GM13976 (cell line): ENCODE measurements at places on chromosomes 13 and 19.
A peak's percentile ranks its signal among the peaks of the same experiment; 100 is the strongest.

DNA sequence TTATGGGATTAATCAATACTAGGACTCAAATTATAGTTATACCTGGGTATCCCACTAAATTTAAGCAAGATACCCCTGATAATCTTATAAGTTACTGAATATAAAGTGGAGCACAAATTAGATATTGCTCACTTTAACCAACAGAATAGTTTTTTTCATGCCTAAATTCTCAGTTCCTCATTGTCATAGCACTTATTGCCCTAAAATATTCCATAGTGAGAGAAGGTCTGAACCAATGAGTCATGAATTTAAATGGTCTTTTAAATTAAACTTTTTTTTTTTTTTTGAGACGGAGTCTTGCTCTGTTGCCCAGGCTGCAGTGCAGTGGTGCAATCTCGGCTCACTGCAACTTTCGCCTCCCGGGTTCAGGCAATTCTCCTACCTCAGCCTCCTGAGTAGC lies 42.4 kb downstream of the ZNF136 start:
- no peak for DNase-seq

DNA sequence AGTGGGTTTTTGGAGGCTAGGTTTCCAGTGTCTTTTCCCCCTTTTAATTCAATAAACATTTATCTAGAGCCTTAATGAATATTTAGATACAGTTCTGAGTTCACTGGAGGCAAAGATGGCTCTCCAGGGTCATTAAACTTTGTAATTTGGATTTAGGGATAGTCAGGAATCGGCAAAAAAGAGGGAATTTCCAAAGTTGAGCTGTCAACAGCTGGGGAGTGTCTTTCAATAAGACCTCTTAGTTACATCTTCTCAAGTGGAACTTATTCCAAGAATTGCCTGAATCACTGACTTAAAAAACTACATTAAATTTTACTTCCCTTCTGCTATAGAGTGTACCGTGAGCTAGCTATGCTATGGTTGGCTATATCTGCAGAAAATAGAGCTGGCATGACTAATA lies 2.0 kb downstream of the LRCH1 start:
- DNase-seq: no peak

- peak; percentile 63 for DNase-seq
Measured at GRCh38 chr13:46181840-46182490, at the start of gene LCP1. Gene LCP1 (minus strand): TSS chr13:46182177. CDS start chr13:46159662, 22,515 bp downstream.

DNA sequence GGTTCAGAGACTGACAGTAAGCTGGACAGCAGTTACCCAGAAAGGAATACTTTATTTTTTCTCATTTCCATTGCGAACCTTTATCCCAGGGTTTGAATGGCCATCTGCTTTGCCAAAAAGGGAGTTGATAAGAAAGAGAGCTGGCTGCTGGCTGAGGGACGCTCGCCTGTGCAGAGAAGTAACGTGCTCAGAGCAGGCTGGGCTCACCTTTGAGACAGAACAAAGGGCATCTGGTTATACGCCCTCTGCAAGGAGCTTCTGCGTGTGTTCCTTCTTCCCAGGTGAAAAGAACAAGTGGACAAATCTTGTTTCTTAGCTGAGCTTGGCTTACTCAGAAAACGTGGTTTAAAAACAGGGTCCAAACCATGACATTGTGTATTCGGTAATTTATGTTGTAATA lies 47.4 kb downstream of the EFNB2 start:
- DNase-seq: no peak

DNA sequence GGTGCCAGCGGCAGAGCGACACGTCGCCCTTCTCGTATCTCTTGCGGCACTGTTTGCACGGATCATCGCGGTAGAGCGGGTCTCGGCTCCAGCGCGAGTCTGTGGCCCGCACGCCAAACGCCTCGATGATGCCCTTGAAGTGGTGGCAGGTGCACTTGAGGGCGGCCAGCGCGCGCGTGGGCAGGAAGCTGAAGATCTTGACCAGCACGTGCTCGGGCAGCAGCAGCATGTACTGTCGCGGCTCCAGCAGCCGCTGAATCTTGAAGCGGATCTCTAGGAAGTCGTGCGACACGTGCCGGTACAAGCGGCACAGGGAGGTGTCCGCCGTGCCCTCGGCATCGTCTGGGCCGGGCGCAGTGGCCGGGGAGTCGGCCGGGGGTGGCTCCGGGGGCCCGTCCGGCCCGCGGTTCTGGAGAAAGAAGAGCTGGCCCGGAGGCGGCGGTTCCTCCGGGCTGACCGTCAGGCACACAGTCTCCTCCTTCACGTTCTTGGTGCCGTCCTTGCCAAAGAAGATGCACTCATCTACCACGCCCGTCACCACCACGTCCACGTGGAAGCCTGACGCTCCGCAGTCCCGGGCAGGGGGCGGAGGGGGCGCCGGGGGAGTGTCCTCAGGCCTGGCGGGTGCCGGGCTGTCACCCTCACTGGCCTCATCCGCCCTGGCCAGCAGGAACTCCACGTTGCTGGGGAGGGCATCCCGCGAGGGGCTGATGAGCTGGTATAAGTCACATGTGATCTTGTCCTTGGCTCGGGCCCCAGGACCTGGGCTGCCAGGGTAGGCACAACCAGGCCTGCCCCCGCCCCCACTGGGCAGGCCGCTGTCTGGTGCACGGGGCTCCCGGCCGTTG lies 18.6 kb downstream of the FBXO46 start:
- no peak for DNase-seq

GRCh38 chr13:47929156-47929555 lies 71.9 kb downstream of the SUCLA2 start:
- DNase-seq: no peak

DNA sequence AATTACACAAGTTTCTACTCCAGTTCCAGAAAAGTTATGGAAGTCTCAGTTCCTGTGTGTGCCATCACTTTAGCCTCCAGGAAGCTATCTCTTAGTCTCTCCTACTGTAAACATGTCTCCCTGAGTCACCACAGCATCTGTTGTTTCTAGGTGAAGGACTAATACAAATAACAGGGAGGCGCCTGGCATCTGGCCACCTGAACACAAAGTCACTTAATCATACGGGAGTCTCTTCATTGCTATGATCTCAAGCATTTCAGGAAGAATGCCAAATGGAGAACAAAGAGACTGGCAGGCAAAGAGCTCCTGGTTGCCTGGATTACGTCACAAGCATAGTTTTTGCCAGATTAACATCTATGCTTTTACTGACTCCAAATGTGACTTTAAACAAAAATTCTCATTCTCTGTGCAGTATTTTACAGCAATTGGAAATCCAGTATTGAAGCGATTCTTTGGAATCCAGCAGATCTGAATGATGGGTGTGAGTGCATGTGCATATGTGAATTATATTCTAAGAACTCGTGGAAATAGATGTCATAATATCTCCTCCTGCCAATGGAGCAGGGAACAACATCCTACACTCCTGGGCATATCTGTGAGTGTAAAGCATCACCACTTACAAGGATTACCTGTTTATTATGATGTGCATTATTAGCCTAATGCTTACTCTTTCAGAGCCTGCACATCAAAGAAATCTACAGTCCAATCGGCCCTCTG lies 572.8 kb downstream of the PCDH9 start:
- no peak for DNase-seq

- peak; percentile 79 for DNase-seq
Measured at GRCh38 chr19:7216373-7216902, 77.8 kb downstream of the INSR start.

DNA sequence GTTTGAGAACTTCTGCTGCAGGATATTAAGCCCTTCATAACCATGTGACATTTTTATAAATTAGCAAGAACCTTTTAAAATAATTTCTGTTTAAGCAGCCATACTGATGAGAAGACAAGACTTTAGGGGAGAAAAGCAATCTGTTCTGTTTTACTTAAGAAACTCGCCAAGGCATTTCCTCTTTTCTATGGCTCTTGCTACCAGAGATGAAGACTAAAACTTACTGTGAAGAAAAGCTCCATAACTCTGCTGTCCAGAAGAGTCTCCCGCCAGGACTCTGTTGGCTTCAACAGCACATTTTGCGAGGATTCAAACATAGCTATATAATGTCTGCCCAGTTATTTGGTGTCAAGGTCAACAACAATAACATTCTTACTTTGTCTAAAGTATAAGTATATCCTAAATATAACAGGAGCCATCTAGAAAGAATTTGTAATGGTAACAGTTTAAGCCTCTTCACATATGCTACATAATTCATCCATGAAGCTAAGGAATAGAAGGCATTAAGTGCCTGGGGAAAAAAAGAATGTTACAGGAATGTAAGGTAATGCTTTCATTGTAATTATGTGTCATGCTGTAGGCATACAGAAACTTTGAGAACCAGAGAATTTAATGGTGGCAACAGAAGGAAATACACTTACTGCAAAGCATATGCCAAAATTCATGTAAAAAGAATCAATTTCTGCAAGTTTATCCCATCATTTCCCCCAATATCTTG lies 53.2 kb upstream of the EEF1AKMT1 start:
- no peak for DNase-seq

GRCh38 chr19:39919976-39920375 lies 14.5 kb downstream of the FCGBP start:
- DNase-seq: no peak

- DNase-seq: no peak
Measured at GRCh38 chr13:37510441-37510840, 88.1 kb downstream of the POSTN start.

GRCh38 chr13:30499338-30499737 lies 33.6 kb upstream of the HMGB1 start:
- no peak for DNase-seq

DNA sequence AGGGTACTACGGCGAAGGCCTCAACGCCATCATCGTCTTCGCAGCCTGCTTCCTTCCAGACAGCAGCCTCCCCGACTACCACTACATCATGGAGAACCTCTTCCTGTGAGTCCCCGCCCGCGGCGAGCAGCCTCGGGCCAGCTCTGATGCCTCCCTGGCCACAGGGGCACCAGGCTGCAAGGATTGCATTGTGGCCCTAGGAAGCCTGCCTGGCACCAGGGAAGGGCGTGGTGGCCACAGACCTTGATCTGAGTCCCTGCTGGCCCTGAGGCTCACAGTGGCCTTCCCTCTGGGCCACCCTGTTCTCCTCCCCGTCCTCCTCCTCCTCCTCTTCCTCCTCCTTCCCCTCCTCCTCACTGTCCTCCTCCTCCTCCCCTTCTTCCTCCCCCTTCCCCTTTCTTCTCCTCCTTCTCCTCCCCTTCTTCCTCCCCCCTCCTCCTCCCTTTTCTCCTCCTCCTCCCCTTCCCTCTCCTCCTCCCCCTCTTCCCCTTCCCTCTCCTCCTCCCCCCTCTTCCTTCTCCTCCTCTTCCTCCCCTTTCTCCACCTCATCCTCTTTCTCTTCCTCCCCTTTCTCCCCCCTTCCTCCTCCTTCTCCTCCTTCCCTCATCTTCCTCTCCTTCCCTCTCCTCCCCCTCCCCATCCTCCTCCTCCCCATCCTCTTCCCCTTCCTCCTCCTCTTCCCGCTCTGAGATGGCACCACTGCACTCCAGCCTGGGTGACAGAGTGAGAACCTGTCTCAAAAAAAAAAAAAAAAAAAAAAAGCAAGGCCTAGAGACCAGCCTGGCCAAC lies 24.4 kb upstream of the NMRK2 start:
- no peak for DNase-seq

DNA sequence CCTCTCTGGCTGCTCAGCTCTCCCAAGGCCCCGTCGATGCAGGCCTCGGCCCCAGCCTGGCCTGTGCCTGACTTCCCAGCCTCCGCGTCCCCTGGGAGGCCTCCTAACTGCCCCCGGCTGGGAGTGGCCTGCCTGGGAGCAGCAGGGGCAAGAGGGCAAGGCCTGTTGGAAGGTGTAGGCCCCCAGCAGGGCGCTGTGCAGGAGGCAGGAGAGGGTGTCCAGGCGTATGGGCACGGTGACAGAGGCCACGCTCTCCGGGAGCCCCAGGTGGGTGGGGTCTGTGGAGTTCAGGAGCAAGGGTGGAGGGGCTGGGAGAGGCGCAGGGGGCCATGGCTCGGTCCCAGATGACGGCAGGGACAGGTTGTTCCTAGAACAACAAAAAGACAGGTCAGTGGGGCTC lies 1.2 kb downstream of the C19orf84 start:
- DNase-seq: no peak

DNA sequence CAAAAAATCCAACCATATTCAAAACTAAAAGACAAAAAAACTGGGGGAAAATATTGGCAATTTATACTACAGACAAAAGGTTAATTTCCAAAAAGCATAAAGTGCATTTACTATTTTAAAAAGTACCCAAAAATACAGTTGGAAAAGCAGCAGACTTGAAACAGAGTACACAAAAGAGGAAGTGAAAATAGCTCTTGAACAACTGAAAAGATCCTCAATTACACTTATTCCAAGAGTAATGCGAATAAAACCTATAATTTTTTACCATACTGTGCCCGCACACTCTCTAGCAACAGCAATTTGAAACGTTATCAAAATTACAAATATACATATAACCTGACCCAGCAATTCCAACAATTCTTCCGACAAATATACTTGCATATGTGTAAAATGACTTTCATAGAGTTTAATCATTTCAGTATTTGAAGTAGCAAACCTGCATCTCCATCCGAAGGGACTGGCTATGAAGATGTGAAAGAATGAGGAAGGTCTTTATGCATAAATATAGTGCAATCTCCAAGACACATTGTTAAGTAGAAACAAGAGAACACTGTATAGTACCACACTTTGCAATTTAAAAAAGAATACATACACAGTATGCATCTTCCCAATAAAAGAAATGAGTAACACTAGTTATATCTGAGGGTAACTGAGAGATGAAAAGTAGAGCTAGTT lies 25.4 kb downstream of the ALG5 start:
- peak; percentile 40 for DNase-seq

DNA sequence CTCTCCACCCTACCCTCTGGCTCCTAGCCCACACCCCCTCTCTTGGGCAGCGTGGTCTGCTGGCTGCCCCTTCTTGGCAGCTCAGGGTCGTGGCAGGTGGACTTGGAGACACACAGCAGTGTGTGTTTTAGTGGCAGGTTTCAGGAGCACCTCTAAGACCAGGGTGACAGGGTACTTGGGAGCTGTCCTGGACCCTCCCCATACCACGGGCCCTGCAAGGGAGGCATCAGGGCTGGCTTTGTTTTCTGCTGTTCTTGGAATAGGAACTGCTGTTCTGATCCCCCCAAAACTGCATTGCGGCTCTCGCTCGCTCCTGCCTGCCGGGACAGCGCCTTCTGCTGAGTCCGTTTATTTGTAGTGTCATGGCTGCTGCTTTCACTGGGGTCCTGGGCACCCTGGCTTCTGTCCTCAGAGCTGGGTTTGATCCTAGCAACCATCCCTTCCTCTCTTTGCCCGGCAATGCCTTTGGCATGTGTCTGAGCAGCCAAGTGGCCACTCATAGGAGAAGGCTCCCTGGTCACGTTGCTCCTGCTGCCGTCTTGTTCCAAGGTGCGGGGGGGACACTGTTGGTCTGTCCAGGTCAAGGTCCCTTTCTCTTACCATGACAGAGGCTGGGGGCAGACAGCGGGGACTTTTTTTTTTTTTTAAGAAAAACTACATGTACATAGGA lies 12.1 kb downstream of the COMP start:
- no peak for DNase-seq

GRCh38 chr19:9324584-9324962 lies 594 bp downstream of the ZNF559 start:
- DNase-seq: no peak

GRCh38 chr19:33815380-33816340 lies 19.0 kb downstream of the KCTD15 start:
- no peak for DNase-seq

GRCh38 chr19:47056411-47056810 lies 8.0 kb upstream of the TMEM160 start:
- DNase-seq: no peak

GRCh38 chr13:41643507-41643906 lies 186.2 kb downstream of the RGCC start:
- DNase-seq: no peak

- no peak for DNase-seq
Measured at GRCh38 chr13:62251734-62252133, 836.1 kb upstream of the PCDH20 start.
